ENCODE measurements at places on chromosomes 4 and X.

GRCh38 chr4:111433441-111433840, 711.8 kb upstream of the FAM241A start:
- DNase-seq, result no peak

DNA sequence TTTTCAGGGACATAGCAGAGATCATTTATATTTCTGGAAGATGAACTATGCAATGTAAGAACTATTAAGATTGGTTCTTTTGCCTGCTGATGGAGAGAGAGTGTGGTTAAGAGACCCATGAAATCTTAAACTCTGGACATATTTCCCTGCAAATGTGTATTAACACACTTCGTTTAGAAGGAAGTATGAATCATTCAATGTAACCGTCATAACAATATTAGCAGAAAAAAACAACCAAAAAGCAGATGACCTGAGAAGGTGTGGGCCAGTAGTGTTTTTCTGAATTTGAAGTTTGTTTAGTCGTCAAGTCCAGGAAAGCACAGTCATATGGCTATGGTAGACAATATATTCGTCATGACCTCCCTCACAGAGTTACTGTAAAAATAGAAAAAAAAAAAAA, 2.5 kb upstream of the TMPRSS11D start:
- DNase-seq, result no peak

- DNase-seq, result no peak
Observed at GRCh38 chr4:26468977-26469376, 21.3 kb downstream of the CCKAR start.

DNA sequence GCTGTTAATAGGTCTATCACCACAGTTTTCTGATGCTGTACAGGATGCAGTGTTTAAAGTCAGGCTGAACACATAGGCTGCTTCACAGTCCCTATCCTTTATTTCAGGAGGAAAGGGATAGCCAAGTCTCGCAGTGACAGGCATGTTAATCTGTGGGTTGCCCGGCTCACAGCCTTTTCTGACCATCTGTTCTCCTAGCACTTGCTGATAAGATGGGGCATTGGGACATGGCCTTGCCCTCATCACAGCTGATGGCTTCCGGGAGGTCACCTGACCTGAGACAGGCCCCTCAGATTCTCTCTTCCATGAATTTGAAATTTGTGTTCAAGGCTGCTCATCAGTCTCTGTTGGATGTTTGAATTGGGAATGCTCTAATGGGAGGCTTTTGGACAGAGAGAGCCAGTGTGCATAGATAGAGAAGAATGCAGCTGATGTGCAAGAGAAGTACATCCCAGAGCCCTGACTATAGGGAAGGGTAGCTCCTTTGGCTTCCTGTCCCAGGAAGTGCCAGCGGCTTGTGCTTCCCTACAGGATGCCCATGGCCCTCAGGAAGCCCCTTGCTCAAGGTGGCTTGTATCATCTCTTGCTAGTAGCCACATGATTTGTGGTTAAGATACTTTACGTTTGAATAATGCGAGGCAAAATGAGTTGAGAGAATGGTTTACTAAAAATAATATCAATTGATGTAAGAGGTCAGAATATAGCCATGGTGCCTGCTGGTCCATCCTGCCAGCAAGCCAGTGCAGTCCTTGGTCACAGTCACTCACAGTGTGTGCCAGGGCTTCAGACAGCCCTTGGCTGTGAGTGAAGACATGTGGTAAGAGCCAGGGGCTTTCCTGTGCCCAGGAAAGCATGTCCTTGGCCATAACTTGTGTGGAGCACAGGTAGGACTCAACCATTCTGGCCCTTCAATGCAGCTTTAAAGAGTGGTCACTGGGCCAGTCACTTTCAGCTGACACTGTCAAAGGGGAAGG, 88.6 kb downstream of the TSPAN7 start:
- DNase-seq, result no peak

GRCh38 chr4:158667651-158668198, 4.0 kb downstream of the C4orf46 start:
- DNase-seq, result no peak

GRCh38 chr4:154589296-154590197, 995 bp downstream of the FGA start:
- DNase-seq, result no peak

GRCh38 chr4:128525387-128525786, 237.8 kb upstream of the PGRMC2 start:
- no peak for DNase-seq

DNA sequence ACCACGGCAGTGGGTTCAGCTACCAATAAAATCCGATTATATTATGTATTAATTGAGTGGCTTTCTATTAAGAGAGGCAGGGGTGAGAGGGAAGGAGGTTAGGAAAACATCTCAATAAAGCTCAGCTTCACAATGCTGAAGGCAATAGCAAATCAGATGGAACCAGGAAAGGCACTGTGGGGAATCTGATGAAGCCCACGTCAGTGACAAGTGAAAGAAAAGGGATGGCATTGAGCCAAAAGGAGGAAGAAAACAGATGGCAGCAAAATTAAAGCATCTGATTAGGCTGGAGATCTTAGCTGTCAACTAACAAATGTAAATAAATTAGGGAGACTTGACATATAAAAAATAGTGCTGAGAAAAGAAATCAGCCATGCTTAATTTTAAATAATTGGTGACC, 180.9 kb downstream of the RASL11B start:
- DNase-seq, result no peak

DNA sequence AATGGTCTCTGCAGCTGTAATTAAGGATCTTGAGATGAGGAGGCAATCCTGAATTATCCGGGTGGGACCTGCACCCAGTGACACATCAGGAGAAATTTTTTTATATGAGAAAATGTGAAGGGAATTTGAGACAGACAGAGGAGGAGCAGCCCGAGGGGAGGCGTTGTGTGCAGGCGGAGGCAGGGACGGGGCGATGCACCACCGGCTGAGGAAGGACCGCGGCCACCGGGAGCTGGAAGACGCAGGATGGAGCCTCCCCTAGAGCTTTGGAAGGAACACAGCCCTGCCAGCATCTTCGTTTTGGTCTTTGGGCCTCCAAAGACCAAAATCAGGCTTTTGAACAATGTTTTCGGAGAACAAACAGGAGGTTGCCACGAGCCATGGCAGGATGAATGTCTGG, 85.0 kb upstream of the ADRA2C start:
- DNase-seq, result no peak

DNA sequence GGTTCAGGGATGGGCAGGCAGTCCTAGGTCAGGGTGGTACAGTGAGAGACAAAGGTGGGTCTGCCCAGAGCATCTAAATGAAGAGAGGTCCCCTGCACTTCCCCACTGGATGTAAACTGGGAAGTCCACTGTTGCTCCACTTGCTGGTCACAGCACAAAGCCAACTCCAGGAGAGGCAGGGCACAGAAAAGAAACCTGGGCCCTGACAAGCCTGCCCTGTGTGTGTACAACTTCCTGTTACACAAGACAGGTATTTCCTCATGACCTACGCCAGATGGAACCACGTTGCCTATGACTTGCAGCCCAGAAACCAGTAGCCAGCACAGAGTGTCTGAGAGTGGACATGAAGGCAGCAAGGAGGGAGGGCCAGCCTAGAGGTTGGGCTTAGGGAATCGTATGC, 161.8 kb downstream of the SH3KBP1 start:
- no peak for DNase-seq

- no peak for DNase-seq
Observed at GRCh38 chr4:87097075-87097474, 123.3 kb downstream of the KLHL8 start.

GRCh38 chr4:140662082-140662869, 93.5 kb upstream of the UCP1 start:
- no peak for DNase-seq

DNA sequence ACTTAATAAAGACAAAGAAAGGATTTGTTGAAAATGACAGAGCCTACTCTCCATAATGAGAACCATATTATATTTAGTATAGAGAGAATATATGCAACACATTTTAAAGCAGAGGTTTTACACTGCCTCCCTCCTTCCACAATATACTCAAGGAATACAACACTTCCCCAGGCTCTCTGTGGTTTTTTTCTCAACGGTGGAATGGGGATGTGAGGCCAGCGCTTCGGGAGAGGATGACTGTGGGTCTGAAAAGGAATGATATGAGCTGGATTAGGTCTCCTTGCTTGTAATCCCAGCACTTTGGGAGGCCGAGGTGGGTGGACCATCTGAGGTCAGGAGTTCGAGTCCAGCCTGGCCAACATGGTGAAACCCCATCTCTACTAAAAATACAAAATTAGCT, 348.7 kb upstream of the KLF3 start:
- DNase-seq, result no peak

- DNase-seq, result no peak
Observed at GRCh38 chr4:137390707-137391106, 141.6 kb downstream of the PCDH18 start.

GRCh38 chr4:5165420-5166369, 114.4 kb downstream of the STK32B start:
- DNase-seq, result no peak

GRCh38 chrX:119942831-119943184, 743 bp downstream of the NKAP start:
- no peak for DNase-seq

DNA sequence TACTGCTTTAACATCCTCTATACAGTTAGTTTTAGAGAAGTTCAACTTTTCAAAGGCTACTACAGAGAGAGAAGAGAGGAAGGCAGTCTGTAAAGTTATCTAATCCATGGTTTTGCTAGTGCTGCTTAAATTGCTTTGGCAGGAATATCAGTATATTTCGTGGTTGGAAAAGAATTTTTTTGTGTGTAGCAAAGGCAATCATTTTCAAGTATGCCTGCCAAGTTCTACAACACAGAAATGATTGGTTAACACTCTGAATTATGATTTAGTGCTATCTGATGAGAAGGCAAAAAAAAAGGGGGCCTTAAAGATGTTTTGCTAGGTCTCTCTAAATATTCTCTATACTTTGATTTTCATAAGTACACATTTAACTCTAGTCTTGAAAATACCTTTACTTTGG, 133.1 kb downstream of the JADE1 start:
- no peak for DNase-seq

DNA sequence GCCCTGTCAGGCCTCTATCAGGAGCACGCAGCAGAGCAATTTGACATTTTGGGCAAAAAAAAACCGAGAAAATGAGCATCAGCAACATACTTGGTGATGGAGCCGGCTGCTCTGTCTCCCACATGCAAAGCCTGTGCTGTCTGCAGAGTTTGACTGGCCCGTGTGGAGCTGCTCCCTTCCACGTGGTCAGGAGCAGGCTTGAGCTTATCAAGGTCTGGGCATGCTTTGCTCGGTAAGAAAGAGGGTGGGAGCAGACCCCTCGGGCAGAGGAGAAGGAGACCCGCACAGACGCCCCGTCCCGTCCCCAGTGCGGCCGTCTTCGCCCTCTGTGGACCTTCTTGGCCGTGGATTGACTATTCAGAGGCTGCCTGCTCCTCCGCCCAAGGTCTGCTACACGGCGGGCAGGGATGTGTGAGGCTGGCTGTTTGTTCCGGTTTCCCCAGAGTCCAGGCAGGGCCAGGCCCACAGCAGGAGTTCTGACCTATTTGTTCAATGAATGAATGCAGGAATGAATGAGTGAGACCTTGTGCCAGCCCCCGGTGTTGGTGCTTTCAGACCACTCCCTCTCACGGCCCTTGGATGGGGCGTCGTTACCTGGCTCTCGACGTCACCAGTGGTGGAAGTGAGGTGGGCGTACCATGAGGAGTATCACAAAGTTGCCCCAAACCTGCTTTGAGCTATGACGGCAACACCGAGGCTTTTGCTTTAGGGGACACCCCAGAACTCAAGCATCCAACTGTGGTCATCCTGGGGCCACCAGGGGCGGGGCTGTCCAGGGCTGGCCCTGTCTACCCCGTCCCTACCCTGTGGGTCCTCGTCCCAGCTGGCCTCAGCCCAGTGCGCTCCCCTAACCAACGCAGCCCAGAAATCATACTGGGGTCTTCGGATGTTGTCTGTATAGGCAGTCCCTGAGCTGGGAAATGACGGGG, 54.7 kb upstream of the ADRA2C start:
- no peak for DNase-seq

- no peak for DNase-seq
Observed at GRCh38 chr4:13543839-13544605, at the start of gene NKX3-2. NKX3-2 (minus strand) TSS chr4:13544508; CDS start chr4:13544414, 94 bp downstream.

DNA sequence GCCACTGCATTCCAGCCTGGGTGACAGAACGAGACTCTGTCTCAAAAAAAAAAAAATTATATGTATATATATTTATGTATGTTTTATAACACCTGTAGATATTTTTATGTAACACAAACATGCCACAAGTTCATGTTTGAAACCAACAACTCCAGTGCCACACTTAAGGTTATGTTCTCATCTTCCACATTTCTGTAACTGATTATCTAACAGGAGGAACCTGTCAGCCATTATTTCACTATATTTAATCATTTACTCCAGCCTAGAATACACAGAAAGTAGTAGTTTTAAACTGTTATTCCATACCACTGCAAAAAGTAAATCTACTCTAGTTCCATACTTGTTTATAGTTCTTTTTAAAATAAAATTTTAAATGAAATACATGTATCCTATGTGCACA, 32.3 kb downstream of the MCUB start:
- no peak for DNase-seq

DNA sequence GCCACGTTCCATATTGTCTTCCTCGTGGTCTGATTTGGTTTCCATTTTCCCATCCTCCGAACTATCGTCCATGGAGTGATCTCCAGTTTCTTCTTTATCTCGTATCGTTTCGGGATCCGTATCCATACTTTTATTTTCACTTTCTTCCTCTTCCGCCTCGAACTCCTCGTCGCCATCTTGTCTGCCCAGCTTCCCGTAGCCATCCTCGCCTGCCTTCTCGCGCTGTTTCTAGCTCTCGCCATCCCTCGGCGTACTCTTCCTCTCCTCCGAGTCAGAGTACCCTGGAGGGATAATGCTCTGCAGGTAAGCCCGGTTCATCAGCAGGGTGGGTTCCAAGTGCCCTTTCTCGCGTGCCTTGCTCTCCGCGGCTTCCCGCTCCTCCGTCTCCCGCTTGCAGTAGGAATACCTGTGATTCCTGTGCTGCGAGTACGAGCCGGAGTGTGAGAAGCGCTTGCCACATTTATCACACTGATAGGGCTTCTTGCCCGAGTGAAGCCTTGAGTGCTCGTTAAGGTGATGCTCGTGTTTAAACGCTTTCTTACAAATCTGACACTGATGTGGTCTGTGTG, 134.5 kb upstream of the TAPT1 start:
- DNase-seq, result no peak

DNA sequence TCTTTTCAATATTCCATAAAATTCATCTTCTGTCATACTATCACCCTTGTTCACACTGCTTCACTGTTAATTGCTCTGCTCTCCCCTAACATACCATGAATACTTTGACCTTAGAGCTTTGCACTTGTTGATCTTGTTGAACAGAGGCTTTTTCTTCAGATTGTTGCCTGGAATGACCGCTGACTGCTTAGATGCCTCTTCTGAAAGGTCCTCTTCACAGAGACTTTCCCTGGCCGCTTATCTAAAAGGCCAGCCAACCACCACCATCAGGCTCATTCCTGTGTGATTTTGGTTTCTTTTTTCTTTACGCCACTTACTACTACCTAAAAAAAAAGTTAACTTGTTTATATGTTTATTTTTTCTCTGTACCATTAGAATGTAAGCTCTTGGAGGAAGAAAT, 667.7 kb downstream of the STPG2 start:
- DNase-seq, result no peak

GRCh38 chr4:66639361-66639760, 905.9 kb downstream of the CENPC start:
- no peak for DNase-seq
